GM10248 (cell line): ENCODE measurements at places on chromosomes 4 and X.

GRCh38 chrX:154033848-154034247 lies 14.1 kb upstream of the IRAK1 start:
- no peak for DNase-seq

DNA sequence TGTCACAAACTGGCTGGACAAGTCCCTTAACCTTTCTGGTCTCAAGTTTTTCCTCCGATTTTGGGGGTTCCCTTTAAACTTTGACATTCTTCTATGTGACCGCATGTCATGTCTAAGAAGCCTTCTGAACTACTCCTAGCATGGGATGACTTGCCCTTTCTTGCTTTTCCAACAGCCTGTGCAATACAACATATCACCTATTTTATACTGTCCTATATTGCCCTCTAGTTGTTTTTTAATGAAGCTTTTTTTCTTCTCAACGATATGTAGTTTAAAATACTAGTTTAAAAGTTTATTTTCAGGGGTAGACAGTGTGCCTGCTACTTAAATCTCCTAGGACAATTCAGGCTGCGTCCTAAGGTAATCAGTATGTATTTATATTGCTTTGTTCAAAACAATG lies 1.0 kb upstream of the IGBP1 start:
- DNase-seq = no peak

DNA sequence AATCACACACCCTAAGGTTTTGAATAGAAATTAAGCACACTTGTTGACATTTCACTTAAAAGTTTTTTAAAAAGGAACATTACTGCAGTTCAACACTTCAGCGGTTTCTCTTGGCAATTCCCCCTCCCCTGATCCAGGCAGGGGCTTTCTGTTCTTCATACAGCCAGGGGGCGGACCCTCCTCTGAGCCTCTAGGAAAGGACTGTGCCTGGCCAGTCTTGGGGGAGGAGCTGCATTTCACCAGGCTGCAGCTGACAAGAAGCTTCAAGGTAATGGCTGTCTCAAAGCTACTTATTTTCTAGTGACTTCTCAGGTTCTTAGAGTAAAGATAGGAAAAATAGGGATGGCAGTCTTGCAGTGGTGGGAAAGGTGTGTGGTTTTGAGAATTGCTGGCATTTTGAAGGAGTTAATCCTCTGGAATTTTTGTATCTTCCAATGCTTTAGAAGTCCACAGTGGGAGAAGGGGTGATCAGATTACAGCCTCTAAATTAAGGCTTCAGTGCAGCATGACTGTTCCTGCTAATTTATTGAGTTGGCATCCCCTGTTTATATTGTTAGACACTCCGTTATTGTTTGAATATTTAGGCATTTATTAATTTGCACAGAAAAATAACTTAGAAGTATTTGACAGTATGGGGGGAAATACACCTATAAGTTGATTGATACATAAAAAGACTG lies 33.5 kb downstream of the PWWP3B start:
- DNase-seq = no peak

- no peak for DNase-seq
Measured at GRCh38 chr4:121510341-121510874, 129.6 kb upstream of the QRFPR start.

GRCh38 chr4:30617836-30618235 lies 102.3 kb upstream of the PCDH7 start:
- no peak for DNase-seq

GRCh38 chrX:9882669-9883446 lies 84.3 kb upstream of the CLDN34 start:
- DNase-seq = no peak

GRCh38 chr4:173168396-173169177 lies at the start of gene GALNT7:
Gene GALNT7 (plus strand): TSS chr4:173168811. CDS start chr4:173168836, 25 bp downstream.
- DNase-seq = peak; percentile 82

- no peak for DNase-seq
Measured at GRCh38 chr4:153326513-153326912, 18.0 kb upstream of the MND1 start.

- DNase-seq = no peak
Measured at GRCh38 chrX:8084006-8084405, 87.1 kb downstream of the VCX2 start.

DNA sequence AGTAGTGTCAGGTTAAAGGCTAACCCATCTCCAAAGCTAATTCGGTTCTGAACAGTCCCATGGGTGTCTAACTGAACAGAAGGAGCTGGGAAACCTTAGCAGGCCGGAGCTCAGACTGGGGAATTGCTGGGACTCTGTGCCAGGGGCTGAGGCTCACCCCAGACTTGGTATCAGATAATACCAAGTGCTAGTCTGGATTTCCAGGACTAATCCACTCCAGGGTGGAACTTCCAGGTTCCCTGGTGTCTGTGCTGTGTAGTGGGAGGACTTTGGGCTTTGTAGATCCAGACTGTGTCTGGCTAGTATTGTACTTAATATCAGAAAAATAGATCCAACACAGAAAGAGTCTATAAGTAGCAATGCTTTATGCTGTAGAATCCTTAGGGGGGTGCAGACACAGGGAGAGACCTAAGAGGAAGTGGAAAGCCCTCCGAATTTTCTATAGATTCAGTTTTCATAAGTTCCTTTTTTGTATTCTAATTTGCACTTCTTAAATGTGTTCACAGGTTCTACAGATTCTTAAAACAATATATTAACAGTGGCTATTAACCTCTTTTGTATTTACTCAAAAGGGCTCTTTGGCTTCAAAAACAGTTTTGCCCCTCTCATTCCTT lies 4.1 kb downstream of the ZNF827 start:
- no peak for DNase-seq

DNA sequence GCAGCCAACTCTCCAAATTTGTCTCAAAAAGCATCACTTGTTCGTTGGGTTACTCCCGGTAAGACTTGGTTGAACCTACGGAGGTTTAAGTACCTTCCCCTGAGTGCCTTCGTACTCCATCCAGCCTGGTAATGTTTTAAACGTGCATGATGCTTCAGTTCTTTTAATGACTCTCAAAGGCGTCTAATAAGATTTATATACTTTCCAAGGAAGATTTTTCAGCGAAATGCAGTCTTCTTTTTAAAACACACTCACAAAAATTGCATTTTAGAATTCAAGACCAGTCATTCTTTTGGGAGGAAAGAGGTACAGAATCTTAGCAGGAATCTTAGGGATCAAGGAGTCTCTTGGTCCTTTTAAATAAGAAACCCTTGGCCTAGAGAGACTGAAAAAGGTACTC lies 430 bp upstream of the TRPC3 start:
- no peak for DNase-seq

DNA sequence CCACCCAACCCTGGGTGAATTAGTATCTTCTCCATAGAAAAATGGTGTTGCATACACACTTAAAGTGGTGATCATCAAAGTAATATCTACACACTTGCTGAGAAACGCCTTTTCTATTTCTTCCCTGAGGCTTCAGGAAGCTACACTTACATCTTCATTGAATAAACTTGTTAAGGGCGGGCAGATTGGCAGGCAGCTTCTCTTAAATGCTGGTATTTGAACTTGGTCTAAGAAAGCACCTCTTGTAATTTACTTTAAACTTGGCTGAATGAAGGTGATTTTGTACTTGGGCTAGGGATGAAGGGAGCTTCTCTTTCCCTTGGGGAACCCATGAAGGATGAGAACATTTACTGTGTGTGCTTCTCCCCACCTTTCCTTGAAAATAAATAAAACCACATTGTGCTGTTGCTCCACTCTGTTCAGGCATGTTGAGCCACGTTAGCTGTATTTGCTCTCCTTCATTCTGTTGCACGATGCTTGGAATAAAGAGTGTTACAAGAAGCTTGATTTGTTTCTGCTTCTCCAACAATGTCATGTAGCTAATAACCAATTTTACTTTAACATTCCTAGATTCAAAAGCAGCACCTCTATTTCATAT lies 430.1 kb downstream of the ANKRD50 start:
- no peak for DNase-seq

DNA sequence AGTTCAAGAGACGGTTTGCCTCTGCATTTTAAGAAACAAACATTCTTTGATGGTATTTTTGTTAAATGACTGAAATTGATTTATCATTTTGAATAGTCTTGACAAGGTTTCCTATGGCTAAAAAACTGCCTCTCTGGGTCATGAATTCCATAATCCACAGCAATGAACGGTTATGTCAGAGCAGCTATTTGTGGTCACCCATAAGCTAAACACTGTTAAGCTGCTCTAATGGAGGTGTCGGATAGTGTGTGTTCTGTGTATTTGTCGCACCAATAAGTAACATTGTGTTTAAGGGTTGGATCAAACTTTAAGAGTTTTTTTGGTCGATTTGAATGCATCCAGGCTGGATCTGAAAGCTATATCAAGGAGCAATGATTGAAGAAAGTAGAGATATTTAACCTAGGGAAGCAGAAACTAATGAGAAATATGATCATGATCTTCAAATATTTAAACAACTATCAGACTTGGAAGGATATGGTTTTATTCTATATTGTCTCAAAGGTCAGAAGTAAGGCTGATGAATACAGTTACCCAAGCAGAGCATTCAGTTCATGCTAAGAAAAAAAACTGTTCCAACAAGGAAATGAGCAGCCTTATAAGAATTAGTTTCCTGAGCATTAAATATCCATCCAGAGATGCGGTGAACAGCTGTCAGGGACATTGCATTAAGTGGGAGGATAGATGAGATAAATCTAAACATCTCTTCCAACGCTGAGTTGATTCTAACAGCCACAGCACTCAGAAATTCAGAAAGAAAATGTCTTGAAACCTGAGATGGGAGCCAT lies 232.3 kb upstream of the RPS6KA3 start:
- no peak for DNase-seq

- no peak for DNase-seq
Measured at GRCh38 chrX:102784550-102784949, 64.0 kb downstream of the GPRASP3 start.

DNA sequence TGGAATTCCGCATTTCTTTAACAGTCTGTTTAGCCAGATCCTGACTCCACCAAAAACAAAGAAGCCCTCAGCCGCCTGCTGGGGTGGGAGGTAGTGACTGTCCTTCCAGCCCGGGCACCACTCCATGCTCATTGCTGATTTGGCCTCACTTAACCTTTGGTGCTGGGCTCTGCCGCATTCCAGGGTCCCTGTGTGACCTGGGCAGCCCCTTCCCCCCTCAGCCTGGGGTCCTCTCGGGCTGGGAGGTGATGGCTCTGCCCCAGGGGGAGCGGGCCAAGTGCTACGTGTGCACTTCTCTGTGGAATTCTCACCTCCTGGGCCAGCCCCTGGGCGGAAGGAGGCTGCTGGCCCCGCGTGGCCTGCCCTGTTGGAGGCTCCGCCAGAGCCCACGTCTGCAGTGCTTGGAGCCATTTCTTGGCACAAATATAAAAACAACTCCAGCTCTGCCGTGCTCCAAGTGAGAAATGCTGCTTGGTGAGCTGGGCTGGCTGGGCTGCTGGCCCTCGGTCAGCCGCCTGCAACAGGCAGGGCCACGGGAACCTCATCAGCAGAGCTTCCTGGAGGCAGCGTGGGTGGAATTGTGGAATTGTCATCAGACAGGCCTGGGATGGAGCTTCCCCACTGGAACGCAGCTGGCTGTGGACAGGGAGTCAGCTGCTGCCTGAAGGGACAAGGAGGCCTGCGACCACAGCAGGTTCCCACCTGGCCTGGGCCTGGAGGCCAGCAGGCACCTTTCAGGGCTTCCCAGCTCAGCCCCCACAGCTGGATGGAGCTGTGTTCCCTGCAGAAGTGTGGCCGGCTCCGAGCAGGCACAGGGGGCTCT lies 66.0 kb downstream of the TRMT44 start:
- DNase-seq = no peak

GRCh38 chr4:170827562-170828274 lies 738.0 kb upstream of the AADAT start:
- no peak for DNase-seq

GRCh38 chr4:1784789-1785591 lies 8.1 kb upstream of the FGFR3 start:
- DNase-seq = no peak

DNA sequence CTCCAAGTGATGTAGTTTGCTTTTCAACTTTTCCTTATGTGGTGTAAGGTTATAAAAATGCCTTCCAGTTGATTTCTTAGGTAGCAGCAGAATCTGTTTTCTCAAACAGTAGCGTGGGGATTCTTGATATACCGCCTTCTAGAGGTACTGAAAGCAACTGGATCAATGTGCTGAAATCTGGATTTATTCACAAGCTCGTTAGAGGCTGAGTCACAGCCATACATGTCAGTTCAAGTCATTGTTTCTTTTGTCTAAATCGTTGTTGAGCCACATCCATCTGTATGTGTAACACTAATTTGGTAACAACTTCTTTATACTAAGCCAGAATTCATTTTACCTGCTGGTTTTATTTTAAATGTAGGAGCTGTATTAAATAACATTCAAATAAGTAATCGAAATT lies 200.0 kb upstream of the MAD2L1 start:
- no peak for DNase-seq

- no peak for DNase-seq
Measured at GRCh38 chr4:97646997-97647396, 496.3 kb downstream of the STPG2 start.

GRCh38 chr4:54909961-54910360 lies 215.4 kb downstream of the KDR start:
- DNase-seq = no peak

- peak; percentile 80 for DNase-seq
Measured at GRCh38 chr4:10115797-10116568, 616 bp downstream of the WDR1 start.

GRCh38 chr4:83269256-83269655 lies 15.3 kb downstream of the COQ2 start:
- no peak for DNase-seq

DNA sequence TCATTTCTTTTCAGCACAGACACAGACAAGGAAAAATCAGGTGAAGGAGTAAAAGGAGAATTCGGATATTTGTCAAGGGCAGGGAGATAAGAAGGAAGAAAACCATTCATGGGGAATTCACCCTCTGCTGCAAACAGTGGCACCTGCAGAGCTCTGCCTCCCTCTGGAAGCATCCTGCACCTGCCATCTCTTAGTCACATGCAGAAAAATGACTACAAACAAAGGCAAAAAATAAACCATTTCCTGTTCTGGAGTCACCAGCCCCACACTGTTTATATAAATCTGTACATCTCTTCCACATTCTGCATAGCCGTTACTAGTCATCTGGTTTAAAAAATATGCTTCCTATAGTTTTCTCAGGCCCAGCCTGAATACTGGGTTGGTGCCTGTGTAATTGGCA lies 205.3 kb downstream of the ARAP2 start:
- no peak for DNase-seq

GRCh38 chrX:39891781-39892180 lies 206.0 kb downstream of the BCOR start:
- no peak for DNase-seq

- DNase-seq = no peak
Measured at GRCh38 chr4:153241970-153242838, 38.0 kb downstream of the TRIM2 start.

- DNase-seq = no peak
Measured at GRCh38 chrX:47613082-47613481, 6.6 kb downstream of the SYN1 start.

DNA sequence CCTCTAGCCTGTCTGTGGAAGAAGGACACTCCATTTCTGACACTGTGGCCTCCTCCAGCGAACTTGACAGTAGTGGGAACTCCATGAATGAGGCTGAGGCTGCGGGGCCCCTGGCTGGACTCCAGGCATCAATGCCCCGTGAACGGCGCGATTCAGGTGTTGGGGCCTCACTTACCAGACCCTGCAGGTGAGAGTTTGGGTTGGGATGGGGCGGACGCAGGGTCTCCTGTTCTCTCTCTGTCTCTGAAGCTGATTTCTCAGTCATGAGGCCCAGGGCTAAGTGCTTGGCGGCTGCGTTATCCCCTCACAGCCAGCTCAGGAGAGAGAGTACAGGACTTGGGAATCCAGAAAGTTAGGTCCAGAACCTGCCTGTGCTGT lies 71.0 kb downstream of the STARD8 start:
- no peak for DNase-seq

GRCh38 chrX:48794911-48795515 lies 6.9 kb upstream of the HDAC6 start:
- no peak for DNase-seq

GRCh38 chr4:88802585-88803286 lies 105.1 kb upstream of the NAP1L5 start:
- no peak for DNase-seq
